ENCODE measurements at places on chromosomes 2 and 18.

DNA sequence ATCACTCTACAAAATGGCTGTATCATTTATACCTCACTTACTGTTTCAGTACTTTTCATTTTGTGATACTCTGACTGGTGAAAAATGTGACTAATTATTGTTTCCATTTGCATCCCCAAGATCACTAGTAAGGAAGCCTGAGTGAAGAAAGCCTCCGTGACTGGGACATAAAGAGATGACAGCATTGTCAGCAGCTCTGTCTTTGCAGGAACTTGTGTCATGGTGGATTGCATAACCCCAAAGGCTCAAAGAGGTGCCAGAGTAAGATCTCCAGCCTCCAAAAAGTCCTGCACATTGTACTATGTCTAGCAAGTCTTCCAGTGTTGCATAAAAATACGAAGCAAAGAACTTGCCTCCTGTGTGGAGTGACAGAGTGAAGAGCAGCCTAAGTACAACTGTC, 187.5 kb upstream of the CRIM1 start:
- no peak for DNase-seq

DNA sequence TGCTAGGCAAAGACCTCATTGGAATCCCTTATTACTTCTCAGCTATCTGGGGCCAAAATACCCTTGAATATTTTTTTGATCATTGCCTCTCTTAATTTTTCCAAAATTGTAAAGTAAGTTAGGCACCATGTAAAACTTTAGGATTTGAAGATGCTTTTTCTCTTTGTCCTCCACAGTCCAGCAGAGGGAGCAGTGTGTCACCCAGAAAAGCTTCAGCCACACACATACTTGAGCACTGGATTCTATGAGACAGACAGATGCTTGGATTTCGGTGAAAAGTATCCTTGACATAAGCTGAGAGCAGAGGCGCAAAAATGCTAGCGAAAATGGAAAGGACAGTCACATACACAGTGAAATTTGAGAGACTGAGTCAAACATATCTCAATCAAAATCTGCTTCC, 74.7 kb upstream of the KCNJ3 start:
- DNase-seq: peak; percentile 14

- DNase-seq: no peak
These were observed 63.2 kb downstream of the UGGT1 start for GRCh38 chr2:128154225-128154624.

GRCh38 chr2:72278046-72278445, 130.4 kb upstream of the CYP26B1 start:
- DNase-seq: peak; percentile 56

DNA sequence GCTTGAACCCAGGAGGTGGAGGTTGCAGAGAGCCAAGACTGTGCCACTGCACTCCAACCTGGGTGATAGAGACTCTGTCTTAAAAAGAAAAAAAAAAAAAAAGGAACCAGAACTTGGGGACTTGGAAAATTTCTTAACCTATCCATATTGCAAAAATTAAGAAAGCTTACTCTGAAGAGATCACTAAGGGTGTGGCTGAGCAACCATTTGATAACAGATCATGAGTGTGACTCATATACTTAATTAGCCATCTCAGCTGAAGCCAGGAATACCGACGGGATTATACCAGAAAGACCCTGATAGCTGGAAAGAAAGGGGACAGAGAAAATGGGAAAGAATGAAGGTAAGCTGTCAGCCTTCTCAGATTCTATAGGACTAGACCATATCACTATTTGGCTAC, 7.1 kb upstream of the ADD2 start:
- no peak for DNase-seq

- DNase-seq: peak; percentile 84
These were observed 1.1 kb upstream of the KCTD1 start for GRCh38 chr18:26549263-26550094.

DNA sequence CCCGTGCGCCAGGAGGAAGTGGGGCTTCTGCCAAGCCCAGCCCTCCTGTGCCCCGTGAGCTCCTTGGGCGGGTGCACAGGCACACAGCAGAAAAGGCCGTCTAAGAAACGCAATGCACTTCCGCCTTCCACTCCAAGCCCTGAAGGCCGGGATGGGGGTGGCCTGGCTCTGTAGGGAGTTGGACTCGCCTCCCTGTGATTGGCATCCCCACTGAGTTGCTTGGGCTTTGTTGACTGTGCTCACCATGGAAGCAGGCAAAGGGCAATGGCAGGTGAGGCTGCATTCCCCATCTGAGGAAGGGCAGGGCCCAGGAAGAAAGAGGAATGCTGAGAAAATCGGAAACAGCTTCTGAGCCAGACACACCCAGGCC, 66.8 kb downstream of the CRACDL start:
- DNase-seq: no peak

DNA sequence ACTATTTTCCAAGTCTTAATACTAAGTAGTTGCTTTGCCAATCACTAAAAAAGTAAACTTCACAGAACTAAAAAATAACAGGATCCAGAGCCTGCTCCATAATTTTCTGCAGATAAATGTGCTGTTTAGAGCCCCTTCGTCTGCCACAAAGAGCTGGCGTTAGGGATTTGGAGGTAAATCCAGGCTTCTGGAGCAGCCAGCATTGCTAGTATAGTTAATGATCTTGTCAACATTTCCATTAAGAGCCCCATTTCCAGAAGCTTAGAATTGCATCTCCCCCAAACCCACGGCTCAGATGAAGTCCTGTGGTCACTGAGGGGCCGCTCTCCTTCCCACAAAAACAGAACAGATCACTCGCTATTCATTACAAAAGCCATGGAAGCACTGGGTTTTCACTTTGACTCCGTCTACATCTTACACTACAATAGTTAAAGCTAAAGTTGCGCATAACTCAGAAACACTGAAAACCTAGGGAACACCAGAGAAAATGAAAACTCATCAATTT, 41.9 kb downstream of the ZNF516 start:
- DNase-seq: no peak

GRCh38 chr2:144328938-144329337, 191.0 kb downstream of the ZEB2 start:
- no peak for DNase-seq

DNA sequence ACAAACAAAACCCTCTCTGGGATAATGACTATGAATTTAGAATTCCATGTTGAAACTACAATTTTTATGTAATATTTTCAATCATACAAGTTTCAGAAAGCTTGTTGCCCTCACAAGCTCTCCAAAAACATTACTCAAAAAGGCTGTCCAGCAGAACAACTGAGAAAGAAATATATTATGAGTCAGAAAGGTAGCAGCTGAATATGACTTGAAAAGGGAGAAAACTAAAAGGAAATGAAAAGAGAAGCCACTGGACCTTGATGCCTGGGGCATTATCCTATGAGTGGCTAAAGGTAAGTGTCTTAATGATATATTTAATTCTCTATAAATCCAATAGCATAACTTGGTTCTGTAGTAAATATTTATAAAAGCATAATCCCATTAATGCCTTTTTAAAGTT, 61.8 kb downstream of the NXPH2 start:
- no peak for DNase-seq

DNA sequence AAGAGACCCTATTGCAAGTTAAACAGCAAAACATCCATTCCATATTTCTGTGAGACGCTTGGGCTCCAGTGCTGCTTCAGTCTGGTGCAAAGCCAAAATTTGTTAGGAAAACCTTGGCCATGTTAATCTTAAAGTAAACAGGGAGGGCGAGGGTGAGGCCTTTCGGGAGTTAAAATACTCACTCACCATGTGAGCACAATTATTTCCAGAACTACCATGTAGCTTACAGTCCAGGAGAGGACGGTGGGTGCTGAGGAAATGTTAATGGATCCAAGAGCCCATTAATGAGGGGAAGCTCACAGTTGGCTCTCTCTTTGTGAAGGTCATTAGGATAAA, 286.4 kb downstream of the SLC8A1 start:
- no peak for DNase-seq

- DNase-seq: no peak
These were observed 30.4 kb downstream of the MSTN start for GRCh38 chr2:190031969-190032618.

DNA sequence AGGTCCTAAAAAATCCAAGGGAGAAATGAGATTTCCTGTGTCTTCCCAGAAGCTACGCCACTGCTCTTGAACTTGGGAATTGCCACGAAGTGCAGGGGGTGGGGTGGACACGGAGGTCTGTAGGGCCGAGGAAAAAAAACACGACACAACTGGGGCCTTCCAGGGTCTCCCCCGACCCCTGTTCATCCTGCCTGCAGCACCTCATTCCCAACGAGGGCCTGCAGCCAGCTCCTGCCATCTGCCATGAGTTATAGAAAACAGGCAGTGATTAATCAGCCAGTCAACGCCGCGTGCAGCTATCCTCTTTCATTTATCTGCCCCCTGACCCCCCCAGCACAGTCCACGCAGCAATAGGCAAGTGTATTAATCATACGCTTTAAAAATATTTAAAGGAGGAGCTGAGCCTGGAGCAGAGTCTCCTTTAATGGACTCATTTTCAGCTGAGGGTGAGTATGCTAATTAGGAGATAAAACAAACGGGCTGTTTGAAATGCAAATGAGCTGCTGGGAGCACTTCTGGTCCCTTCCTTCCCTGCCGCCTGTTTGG, 209.9 kb downstream of the TFCP2L1 start:
- DNase-seq: peak; percentile 99

DNA sequence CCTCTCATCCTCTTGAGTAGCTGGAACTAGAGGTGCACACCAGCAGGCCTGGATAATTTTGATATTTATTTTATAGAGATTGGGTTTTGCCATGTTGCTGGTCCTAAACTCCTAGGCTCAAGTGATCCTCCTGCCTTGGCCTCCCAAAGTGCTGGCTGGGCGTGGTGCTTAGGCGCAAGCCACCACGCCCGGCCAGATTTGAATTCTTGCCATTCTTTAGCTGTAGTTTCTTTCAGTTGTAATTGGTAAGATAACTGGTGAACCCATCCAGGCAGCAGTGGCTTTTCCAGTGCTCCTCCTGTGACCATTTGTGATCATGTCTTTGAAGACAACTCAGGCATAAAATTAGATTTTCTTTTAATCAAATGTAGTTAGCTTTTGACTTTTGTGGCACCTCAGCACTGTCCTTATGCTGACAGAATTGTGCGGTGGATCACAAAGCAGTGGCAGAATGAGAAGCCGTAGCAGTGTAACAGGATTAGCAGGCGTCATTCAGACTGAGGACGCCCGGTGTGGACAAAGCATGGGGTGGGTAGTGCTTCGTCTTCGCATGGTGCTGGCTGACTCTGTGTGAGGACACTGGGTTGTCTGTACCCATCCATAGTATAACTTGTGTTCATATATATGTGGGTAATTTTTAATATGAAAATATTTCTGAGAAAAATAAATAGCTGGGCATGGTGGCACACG, 30.0 kb upstream of the TOGARAM2 start:
- no peak for DNase-seq

DNA sequence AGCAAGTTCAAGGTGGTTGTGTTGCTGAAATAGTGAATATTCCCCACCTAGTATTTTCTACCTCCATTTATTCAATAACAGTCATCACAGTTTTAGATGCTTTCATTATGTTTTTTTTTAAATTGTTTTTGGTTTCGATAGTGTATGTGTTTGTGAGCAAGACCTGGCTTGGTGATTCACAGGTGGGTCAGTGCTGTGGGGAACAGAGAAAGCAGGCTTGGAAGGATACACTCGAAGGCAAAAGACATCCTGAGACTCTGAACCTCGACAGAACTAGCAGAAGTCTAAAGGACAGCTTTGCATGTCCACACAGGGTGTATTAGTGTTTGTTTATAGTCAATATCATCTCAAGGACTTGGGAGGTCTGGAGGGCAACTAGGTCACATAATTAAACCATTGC, 551.5 kb downstream of the RIT2 start:
- DNase-seq: no peak

DNA sequence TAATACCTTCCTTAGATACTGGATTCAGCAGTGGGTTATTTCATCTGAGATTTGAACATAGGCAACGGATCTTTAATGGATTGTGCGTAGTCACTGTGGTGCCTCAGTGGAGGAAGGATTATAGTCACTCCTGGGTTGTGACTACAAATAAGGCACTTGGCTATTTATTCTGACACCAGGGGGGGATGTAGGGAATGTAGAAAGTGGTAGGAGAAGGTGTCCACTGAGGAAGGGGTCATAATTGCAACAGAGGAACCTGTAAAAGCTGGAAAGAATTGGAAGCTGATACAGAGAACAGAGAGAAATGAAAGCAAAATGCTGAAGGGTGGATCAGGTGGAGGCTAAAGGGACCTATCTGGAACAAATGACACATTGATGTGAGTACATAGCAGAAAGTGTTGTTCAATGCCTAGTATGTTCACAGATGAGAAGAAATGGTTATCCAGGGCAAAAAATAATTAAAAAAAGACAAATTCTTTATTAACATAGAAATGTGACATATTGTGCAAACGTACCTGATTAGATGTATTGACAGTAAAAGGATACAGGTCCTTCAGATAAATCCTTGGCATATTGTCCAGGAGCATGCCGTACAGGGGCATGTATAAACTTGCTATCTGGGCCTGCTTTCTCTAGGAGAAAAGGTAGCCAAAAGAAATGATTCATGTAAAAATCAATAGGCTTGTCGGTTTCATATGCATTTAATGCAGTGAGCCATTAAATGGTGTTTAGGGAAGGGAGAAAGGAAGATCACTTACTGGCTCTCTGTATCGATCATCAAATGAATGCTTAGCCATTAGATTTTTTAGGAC, 91.2 kb upstream of the CCDC195 start:
- DNase-seq: no peak

DNA sequence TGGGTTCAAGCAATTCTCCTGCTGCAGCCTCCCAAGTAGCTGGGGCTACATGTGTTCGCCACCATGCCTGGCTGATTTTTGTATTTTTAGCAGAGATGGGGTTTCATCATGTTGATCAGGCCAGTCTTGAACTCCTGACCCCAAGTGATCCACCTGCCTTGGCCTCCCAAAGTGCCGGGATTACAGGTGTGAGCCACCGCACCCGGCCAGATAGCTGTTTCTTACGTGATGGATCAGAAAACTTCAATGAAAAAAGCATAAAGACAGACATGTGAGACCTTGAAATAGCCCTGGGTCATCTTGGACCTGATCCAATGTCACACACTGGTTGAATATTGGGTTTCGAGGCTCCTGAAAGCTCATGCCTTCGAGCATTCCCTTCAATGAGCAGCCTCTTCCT, 66.7 kb upstream of the RTN4 start:
- no peak for DNase-seq

GRCh38 chr2:94982675-94983074, 42.8 kb upstream of the MAL start:
- peak; percentile 71 for DNase-seq

Measured in EL (cell line).